EH (cell line): ENCODE measurements at places on chromosomes 12 and 14.

- no peak for DNase-seq
Measured at GRCh38 chr12:128103152-128103551, 163.8 kb upstream of the TMEM132C start.

GRCh38 chr12:59636945-59637691 lies 41.3 kb downstream of the SLC16A7 start:
- no peak for DNase-seq

- DNase-seq = no peak
Measured at GRCh38 chr12:68111995-68112394, 47.5 kb downstream of the IFNG start.

- DNase-seq = no peak
Measured at GRCh38 chr12:6780573-6780972, 8.3 kb downstream of the LAG3 start.
